Stimulated activated CD8-positive, alpha-beta memory T cell treated with anti-CD3 and anti-CD28 coated beads, Interleukin-7, amount 100 ng/mL, for 4 hours (primary cell): ENCODE measurements at places on chromosomes 5 and 9.

DNA sequence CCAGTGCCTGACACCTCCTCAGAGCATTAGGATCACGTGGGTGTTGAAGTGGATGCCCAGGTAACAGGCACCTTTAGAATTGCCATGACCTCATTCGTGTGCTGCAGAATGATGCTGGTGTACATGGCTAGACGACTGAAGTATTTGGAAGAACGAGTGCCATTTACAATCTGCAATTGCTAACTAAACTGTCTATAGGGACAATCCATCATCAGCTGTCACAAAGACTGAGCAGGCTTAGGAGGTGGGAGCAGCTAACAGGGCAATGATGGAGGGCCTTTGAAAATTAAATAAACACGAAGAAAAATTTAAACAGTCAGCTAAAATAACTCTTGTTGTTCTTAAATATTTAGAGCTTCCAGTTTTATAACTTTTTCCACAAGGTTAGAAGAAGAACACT is 375.8 kb downstream of the GADD45G start:
- DNase-seq = no peak

DNA sequence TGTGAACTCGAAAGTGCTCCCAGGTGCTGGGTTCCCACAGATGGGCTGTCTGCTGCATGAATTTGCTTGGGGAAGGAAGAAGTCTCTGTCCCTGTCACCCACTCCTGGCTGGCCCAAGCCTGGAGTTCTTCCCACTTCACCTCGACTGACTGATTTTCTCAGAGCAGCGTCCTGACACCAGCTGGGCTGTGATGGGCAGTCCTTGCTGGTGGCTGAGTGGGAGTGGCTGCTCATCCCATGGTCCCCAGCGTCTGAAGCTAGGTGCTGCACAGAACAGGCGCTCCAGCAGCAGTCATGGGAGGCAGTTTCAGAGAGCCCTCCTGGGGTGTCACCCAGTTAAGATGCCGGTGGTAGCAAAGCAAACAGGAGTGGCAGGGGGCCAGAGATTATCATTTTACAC is 10.1 kb upstream of the NEURL1B start:
- no peak for DNase-seq

DNA sequence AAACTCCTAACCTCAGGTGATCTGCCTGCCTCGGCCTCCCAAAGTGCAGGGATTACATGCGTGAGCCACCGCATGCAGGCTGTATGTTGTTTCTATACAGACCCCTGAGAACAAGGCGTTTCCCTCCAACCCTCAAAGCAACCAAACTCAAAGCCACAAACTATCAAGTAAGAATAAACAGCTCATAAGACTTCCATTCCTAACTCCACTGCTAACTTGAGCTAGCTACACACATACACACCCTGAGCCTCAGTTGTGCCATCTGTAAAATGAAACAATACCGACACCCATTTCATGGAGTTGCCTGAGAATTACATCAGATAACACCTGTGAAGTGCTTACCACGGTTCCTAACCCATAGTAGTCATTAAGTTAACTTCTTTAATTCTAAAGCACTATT is 70.8 kb downstream of the SERINC5 start:
- DNase-seq = no peak

DNA sequence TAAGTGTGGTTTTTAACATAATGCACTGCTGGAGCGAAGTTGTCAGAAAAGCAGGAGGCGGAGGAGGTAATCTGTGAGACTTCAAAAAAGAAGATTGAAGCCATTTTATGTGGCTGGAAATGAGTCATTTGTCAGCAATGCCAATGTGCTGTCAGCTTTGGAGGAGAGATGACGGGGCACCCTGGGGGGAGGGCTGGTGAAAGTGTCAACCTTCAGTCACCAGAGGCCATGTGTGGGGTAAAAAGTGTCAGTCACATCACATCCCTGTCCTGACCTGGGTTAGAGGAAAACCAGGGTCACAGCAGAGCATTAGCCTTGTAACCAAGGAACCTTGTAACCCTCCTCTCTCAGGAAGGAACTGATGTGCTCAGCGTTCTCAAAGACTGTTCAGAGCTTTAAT is 59.1 kb downstream of the TLR4 start:
- DNase-seq = no peak

GRCh38 chr5:126143622-126144021 is 279.6 kb upstream of the GRAMD2B start:
- DNase-seq = no peak

DNA sequence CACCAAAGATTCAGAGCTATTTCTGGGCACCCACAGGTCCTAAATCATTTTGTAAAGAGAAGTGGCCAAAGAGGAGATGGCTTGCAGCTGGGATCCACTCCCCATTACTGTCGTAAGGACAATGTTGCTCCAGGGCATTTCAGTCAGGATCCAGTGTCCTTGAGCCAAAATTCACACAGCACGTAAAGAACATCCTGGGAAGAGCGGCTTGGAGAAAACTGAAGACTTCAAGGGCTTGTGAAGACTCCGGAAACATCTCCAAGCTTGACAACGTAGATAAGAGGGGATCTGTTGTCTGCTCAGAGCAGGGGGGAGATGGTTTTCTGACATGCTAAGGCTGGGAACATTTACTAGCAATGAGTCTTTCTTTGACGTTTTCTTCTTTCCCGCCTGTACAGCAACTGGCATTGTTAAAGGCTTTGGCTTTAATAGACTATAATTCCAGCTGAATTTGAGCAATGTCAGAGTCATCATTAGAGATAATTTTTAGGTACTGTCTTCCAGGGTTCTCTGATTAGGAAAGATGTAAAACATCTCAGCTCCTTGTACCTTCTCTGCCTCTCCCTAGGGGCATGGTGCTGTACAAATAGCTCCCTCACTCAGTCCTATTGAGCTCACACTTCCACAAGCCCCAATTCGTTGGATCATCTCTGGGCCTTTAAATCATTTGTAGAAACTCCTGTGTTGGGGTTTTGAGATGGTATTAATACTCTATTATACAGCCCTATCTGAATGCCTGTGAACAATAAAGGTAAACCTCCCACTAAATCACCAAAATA is 39.7 kb downstream of the EGFLAM start:
- DNase-seq = no peak

- DNase-seq = no peak
Observed at GRCh38 chr9:118670011-118670953, 699.0 kb downstream of the BRINP1 start.

- no peak for DNase-seq
Observed at GRCh38 chr5:54062958-54063357, 247.4 kb downstream of the ARL15 start.

GRCh38 chr5:141753971-141754713 is 72.1 kb upstream of the ARAP3 start:
- no peak for DNase-seq

DNA sequence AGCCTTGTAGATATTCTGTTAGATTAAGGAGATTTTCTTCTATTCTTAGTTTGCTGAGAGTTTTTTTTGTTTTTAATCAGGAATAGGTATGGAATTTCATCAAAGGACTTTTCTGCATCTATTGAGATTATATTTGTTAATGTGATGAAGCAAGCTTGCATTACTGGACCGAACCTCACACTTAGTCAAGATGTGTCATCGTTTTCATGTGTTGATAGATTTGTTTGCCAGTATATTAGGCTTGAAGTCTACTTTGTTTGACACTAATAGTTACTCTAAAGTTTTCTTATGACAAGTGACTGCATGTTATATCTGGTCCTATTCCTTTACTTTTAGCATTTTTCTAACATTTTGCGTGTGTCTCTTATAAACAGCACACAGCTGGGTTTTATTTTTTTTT is 12.4 kb upstream of the HACD4 start:
- no peak for DNase-seq

GRCh38 chr5:68708842-68709170 is 385.0 kb upstream of the SLC30A5 start:
- no peak for DNase-seq

DNA sequence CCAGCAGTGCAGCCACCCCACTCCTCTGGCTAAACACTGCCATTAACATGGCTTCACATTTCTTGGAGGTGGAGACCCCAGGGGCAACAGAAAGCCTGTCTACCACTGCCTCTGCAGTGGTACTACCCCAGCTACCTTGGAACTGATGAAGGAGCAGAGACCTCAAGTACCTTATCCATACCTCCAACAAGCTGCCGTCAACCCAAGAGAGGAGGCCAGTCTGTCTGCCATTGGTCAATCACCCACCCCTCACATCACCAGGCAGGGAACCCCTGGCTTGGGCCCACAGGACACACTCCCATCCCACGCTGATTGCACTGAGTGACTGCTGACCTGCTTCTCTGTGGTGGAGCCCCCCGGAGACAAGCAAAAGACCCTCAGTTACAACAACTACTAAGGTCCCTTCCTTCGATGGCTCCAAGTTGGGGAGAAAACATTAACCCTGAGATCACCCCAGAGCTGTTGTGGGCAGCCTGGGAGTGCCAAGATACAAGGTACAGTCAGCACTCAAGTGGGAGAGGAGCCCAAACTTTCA is 5.6 kb downstream of the IFNA14 start:
- no peak for DNase-seq

DNA sequence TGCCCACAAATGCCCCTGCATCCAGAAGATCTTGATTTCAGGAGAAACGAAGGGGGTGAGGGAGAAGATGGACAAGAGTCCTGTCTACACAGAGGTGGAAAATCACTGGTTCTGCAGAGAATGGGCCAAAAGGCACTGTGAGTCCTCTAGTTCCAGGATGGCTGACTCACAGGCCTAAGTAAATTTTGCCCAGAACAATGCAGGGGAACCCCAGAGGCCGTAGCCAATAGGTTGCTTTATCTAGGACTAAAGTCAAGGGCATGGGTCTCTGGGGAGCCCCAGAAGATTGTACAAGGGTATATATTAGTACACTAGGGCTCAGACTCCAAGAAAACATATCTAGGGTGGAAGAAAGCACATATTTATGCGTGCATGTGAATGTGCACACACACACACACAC is 98.0 kb downstream of the SLIT3 start:
- no peak for DNase-seq

DNA sequence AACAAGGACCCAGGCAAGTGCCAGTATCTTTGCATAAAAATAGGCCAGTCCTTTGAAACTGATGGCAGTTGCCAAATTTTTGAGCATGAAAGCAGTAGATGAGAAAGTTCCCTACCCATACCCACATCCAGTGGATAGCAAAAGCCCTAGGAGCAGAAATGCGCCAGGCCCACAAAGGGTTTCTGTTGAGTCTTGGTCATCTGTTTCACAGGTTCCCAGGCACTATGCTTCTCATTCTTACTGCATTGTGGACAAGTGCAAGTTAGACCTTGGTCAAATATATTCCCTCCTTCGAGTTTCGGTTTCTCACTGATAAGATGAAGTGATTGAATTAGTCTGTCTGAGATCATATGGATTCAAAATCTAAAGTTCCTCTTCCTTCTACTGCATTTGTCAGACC is 152.3 kb downstream of the NR3C1 start:
- no peak for DNase-seq

- no peak for DNase-seq
Observed at GRCh38 chr9:130209422-130209821, 37.2 kb downstream of the NCS1 start.

DNA sequence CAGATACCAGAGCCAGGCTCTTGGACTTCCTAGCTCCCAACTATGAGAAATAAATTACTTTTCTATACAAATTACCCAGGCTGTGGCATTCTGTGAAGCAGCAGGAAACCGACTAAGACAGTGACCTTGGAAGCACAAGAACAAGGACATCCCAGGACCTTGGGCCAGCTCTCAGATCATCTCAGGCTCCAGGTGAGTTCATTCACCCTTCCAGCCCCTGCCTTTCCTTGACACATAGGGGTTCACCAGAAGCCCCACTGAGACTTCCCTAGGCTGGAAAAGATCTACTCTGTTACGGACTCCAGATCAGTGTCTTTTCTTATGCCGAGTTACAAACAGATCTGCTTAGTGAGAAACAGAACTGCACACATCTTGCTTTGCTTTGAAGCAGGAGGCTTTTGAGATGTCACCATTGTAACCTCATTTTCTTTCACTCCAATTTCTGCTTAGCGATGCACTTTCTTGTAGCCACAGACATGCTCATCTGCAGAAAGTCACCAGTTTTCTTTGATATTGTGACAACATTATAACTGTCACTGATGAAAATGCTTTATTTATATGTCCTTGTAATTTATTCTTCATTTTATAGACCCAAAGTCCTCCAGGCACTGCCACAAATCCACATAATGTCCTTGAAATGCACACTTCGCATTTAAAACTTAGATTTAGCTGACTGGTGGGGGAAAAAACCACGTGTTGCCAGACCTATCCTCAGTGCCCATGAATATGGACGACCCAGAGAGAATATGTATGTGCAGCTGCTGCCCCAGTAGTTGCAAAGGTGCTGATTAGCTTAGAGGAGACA is 8.1 kb downstream of the CD180 start:
- no peak for DNase-seq

- no peak for DNase-seq
Observed at GRCh38 chr5:121915765-121916164, 46.0 kb upstream of the SRFBP1 start.

DNA sequence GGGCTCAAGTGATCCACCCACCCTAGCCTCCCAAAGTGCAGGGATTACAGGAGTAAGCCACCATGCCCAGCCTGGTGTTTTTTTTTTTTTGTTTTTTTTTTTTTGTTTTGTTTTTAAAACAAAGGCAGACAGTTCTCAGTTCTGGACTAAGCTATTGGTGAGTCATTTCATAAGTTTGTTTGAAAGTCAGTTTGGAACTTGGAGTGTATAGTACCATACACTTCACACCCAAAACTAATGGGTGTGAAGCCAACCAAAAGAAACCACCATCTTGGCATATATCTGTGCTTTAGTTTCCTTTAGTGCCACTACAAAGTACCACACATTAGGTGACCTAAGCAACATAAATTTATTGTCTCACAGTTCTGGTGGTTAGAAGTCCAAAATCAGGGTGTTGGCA is 13.4 kb downstream of the MAST4 start:
- DNase-seq = no peak

DNA sequence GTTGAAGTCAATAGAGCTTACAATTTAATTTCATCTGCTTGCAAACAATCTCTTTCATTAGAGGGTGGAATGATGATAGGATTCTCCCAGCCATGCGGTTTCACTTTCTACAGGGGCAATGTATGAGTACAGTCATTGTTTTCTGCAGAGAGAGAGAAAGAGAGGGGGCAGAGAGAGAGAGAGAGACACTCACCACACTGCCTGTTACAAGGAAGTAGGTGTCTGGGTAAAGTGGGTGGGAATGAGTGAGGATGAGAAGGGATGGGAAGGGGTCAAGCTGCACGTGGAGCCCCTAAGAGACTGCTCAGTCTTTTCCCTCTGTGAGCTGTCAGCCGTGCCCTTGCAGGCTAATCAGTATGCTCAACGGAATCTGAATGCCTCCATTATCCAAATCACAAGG is 454.3 kb downstream of the KDM4C start:
- DNase-seq = no peak

GRCh38 chr5:16179936-16180788 is 571 bp upstream of the MARCHF11 start:
- DNase-seq = no peak
